Activated CD8-positive, alpha-beta memory T cell treated with anti-CD3 and anti-CD28 coated beads, Interleukin-2, amount 50 U/mL, for 48 hours (primary cell): ENCODE measurements at places on chromosomes 4 and X.

- no peak for DNase-seq
These were observed 95.7 kb downstream of the PRDM5 start for GRCh38 chr4:120826853-120827252.

- DNase-seq = no peak
These were observed 18.6 kb upstream of the SEPSECS start for GRCh38 chr4:25178838-25179261.

- DNase-seq = peak; percentile 51
These were observed 443.2 kb upstream of the FGF16 start for GRCh38 chrX:77003956-77004355.

GRCh38 chr4:53925050-53925605 lies 139.3 kb downstream of the CHIC2 start:
- no peak for DNase-seq

- DNase-seq = no peak
These were observed 37.0 kb downstream of the HTT start for GRCh38 chr4:3111461-3111860.

DNA sequence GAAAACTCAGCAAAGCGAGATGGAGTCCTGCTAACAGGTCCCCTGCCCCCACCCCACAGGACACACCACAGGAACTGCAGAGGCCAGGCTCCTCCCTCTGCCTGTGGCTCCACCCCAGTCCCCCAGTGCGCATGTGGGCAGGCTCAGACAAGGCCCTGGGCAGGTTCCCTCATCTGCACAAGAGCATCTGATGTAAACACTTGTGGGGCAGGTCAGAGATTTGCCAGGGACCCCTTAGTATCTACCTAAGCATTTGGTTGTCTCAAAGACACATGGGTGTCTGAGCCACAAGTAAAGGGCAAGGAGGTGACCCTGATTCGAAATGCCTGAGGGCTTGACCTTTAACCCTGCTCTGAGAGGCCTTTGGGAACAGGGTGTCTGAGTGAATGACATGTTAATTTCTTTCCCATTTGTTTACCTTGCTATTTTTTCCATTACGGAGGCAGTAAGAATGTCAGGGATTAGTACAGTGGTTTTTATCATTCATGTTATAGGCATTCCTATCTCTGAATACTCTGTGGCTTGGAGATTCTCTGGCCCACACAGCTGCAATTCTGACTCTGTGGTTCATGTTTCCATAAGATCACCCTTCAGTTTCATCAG lies 85.3 kb downstream of the ZNF518B start:
- no peak for DNase-seq

- DNase-seq = no peak
These were observed 273.9 kb downstream of the ARAP2 start for GRCh38 chr4:35970366-35970960.

DNA sequence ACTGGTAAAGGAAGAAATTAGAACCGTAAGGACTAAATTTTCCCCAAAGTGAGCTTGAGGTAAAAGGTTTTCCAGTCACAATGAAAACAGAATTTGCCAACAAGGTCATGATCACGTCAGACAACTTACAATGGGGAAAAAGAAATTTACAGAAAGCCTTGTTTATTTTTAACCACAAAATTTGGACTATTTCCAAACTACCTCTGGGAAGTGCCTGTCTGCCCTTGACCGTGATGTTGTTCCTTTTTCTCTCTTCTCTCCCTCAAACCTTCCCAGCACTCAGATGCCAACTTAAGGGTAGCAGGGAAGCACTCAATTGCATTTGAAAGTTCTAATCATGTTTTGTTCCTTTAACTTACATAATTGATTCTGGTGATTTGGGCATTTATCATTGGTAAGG lies 32.5 kb downstream of the MEPE start:
- no peak for DNase-seq

DNA sequence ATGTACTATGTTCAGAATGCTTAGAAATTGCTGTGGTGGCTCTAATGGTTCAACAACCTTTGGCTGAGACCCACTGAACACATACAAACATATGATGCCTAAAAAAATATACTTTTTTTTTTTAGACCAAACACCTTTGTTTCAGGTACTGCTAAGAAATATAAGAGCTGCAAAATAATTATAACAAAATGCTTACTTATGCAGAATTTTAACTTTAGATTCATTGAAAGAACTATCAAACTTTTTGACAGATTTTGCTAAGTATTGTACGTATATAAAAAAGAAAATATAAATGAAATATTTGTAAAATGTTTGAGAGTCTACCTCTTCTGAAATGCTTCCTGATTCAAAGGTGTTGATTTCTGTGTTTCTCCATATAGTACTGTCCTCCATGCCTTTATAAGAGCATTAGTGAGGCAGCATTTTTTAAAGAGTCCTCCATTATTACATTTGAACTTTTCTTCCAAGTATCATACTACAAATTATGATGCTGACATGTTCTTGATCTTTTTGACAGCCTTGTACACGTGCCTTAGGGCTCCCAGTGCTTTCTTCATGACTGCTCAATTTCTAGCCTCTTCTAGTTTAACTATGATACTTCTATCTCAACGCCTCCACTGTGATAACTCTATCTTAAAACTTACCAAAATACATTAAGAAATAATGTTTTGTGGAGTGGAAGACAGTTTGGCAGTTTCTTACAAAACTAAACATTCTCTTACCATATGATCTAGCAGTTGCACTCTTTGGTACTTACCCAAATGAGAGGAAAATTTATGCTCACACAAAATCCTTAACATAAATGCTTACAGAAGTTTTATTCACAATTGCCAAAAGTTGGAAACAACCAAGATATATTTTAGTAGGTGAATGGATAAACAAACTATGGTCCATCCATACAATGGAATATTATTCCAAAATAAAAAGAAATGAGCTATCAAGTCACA lies 212.2 kb upstream of the MAB21L2 start:
- DNase-seq = no peak

- DNase-seq = no peak
These were observed 24.7 kb upstream of the GPR101 start for GRCh38 chrX:137058339-137059127.

- DNase-seq = no peak
These were observed 15.1 kb downstream of the RAI2 start for GRCh38 chrX:17846045-17846444.

DNA sequence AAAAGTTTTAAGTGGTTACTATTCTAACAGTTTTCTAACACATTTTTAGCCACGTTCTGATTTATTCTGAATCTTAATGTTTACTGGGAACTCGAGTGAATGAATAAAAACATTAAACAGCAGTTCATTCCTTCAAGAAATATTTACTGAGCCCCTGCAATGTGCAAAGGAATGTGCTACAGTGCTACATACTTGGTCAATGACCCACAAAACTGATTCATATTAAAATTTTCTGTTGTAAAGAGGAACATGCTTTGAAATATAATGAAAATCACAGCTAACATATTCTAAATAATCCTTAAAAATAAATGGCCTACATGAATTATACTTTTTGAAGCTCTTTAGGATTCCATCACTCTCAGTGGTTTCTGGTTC lies 78.7 kb downstream of the ARAP2 start:
- no peak for DNase-seq

- no peak for DNase-seq
These were observed 163.3 kb upstream of the RASGEF1B start for GRCh38 chr4:81634766-81635549.

DNA sequence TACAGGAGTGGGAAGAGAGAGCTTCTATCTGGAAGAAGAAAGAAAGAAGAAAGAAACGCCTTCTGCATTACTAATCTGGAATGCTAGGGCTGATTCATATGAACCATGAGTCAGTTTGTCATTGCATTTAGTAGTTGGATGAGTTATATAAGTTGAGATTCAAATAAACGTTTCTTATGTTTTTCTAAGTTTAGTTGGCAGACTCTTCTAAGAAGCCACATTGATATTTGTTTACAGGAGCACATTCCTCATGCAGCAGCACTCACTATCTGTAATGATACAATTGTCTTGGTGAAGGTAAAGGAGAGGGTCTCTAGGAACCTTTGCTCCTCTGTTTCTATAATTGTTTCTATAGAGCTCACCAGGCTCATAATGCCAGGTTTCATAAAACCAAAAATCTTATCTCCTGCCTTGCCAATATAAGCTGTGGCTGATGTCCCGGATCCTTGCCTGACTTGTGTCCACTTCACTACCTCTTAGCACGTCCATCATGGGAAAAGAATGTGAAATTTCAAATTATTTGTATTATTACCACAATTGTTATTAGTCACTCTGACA lies 39.5 kb downstream of the HOPX start:
- DNase-seq = no peak

GRCh38 chr4:150255610-150256224 lies 177.5 kb downstream of the DCLK2 start:
- no peak for DNase-seq

- no peak for DNase-seq
These were observed 13.6 kb downstream of the SYAP1 start for GRCh38 chrX:16733013-16733412.

GRCh38 chr4:38574559-38575333 lies 89.3 kb upstream of the KLF3 start:
- DNase-seq = no peak

GRCh38 chrX:69291116-69291515 lies 125.9 kb upstream of the PJA1 start:
- DNase-seq = no peak

DNA sequence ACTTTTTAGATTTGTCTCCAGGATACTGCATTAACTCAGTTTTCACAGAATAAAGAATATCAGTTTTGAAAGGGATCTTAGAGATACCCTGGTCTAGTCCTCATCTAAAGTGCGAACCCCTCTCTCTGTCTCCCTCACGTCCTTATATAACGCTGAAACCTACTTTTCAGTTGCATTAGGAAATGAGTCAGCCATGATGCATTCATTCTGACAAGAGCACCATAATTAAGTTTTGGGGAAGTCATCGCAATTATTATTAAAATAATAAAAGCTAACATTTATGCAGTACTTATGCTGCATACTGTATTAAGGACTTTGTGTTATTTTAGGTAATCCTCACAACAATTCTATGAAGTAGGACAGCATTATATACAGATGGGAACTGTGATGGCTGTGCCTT lies 116.1 kb downstream of the REELD1 start:
- no peak for DNase-seq

DNA sequence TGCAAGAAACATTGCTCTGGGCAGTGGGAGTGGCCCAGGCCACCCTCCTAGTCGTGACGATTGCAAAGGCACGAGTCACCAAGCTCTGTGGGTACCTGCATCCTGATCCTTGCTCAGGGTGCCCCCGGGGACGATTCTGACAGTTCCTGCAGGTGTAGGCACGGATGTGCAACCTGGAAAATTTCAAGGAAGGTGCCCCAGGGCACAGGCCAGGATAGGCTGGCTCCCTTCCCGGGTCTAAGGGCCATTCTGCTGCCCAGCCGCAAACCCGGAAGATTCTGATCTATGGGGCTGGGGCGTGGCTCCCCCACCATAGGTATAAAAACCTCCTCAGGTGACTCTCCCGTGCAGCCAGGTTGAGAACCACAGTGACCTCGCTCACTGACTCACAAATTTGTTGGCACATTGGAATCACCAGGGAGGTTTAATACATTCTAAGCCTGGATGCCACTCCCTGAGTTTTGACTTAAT lies 228.5 kb downstream of the PTTG2 start:
- no peak for DNase-seq

DNA sequence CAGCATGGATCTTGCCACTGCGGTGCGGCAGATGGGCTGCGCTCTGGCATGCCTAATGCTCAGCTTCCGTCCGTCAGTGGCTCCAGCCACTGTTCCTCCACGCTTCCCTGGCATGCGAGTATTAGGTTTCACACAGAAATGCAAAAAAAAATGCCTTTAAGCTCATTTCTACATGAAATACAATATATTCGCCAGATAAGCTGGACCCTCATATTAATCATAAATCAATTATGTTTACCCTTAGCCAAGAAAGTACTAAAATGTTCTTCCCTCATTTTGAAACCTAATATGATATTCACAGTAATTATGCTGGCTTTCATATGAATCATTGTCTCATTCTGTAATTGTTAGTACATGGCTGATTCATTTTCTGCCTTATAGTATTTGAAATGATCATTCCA lies 115.5 kb upstream of the FAM241A start:
- DNase-seq = no peak

DNA sequence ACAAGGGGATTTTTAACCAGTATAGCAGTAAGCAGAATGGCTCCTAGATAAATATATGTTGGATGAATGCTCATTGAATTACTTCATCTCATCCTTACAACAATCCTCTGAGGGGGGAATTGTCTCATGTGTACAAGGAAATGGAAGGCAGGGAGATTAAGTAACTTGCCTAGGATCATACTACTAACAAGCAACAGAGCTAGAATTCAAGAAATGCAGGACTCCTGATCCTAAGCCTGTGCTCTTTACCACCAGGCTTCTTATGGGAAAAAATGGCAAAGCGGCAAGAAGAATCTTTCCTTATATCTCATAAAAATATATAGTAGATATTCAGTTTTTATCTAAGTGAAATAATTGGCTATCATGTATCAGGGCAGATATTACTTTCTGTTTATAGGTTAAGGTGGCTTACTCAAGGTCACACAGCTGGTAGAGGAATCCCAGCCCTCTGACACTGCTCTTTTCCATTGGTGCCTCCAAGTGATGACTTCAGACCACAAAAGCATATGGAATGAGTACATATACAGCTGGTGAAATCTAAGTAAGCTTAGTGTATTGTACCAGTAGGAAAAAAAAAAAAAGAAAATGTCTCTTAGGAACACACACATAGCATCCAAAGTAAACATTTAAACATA lies 2.1 kb downstream of the ABHD18 start:
- DNase-seq = no peak

- DNase-seq = peak; percentile 52
These were observed 24.3 kb downstream of the NOP14 start for GRCh38 chr4:2938906-2939305.

DNA sequence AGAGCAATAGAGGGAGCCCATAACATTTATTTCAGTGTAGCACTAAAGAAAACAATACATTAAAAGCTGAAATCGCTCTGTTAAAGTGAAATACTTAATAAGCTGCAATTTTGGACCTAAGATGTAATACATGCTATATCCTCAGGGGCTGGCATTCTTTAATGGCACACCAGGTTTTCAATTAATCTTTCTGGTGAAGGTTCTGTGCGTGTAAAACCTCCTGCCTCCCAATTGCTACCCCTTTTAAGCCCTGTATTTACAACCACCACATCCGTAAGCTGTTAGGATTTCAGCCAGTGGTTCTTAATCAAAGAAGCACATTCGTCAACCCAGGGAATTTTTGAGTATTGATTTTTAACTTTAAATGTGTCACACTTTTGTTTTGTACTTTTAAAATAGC lies 7.6 kb upstream of the COMMD8 start:
- no peak for DNase-seq

GRCh38 chr4:165476214-165477098 lies 97.6 kb downstream of the CPE start:
- no peak for DNase-seq

DNA sequence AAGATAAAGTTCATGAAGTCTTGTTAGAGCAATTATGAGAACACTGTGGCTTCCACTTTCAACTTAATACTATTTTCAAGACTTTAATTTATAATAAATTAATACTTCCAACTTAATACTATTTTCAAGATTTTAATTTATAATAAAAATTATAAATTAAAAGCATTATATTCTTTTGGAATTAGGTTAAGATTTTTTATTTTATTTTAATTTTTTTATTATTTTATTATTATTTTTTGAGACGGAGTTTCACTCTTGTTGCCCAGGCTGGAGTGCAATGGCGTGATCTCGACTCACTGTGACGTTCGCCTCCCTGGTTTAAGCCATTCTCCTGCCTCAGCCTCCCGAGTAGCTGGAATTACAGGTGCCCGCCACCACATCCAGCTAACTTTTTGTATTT lies 126.0 kb upstream of the GUCY1A1 start:
- no peak for DNase-seq
